Right renal pelvis (tissue), 4 donors: ENCODE measurements at places on chromosomes 11 and 22. TPM values are rescaled to one million over a fixed set of nuclear protein-coding genes. Genes with fewer than 3 reads are reported as not detected.

DNA sequence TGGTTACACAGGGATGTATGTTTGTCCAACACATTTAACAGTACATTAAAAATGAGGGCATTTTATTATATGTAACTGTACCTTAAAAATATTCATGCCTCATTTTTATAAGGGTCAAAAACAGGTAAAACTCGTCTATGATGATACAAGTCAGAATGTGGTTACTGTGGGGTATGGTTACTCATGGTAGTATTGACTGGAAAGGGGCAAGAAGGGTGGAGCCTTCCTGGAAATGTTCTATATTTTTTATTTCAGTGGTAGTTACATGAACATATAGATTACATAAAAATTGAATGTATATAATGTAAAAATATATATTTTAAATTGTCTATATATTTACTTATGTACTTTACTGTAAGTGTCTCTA lies 99.8 kb downstream of the STIM1 start:
- DNase-seq = no peak

DNA sequence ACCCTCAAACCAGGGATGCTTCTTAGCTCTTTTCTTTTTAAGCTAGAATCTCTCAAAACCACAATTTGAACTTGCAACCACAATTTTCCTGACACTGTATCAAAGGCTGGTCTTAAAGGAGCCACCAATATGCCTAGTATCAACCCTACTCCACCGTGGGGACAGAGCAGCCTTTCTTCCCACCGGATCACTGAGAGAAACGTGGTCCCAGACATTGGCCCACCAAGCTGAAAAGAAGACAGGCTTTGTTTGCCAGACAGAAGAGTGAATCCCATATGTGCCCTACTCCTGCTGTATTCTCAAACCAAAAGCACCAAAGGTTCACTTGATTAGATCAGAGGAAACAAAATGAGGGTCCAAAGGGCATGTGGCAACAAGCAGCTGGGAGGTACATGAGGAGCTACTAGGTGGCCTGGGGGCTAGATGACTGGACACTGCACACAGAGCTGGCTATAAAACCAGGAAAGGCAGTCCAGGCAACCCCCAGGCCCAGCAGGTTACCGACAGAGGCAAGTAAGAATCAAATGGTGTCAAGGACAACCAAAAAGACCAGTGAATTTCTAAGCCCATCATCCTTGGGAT lies 3.6 kb upstream of the VWCE start:
- DNase-seq = no peak

GRCh38 chr11:69954756-69955155 lies 123.4 kb upstream of the ANO1 start:
- DNase-seq = no peak

DNA sequence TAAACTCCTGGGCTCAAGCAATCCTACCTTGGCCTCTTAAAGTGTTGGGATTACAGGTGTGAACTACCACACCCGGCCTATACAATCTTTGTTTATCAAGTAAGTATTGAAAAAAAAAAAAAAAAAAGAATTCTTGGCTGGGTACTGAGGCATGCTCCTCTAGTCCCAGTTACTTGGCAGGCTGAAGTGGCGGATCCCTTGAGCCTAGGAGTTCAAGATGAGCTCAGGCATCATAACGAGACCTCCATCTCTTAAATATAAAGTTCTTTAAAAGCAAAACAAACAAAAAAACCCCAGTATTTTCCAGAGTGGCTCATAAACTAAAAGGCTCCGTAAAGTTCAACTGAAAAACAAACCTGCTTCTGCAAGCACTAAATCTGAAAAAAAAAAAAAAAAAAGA lies 50.3 kb upstream of the GAB2 start:
- no peak for DNase-seq

GRCh38 chr22:37209140-37209845 lies 3.0 kb downstream of the SSTR3 start:
- no peak for DNase-seq

DNA sequence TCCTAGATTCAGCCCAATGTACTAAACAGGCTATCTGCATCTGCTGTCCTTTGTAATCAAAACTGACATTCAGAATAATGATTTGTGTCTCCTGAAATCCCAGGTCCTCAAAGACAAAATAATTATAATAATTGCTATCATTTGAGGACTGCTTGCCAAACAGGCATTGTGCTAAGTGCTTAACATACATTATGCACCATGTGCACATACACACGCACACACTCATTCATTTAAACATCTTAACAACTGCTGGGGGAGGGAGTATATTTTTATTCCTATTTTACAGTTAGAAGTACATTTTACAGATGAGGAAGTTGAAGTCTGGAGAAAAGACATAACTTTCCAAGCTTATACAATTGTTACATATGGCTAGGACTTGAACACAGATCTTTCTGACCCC lies 308.0 kb upstream of the ZC3H12C start:
- DNase-seq = no peak

GRCh38 chr22:17159504-17159951 lies 451 bp upstream of the HDHD5 start:
- DNase-seq = peak; percentile 20

DNA sequence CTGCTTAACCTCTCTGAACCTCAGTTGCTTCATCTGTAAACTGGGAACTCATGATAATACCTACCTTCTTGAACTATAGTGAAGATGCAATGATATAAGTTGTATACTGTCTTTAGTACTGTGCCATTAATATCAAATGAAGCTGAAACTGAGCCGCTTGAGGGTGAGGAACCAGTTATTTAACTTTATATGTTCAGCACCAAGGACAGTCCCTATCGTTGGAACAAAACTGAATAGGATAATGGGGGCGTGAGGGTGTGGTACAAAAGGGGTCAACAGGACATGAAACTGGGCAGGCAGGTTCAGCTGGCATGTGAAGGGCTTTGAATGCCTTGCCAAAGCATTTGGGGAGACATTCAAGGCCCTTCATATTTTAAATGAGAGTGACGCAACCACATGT lies 112.6 kb downstream of the C11orf91 start:
- DNase-seq = no peak

GRCh38 chr22:32607086-32607485 lies 132.5 kb downstream of the FBXO7 start:
- DNase-seq = no peak

DNA sequence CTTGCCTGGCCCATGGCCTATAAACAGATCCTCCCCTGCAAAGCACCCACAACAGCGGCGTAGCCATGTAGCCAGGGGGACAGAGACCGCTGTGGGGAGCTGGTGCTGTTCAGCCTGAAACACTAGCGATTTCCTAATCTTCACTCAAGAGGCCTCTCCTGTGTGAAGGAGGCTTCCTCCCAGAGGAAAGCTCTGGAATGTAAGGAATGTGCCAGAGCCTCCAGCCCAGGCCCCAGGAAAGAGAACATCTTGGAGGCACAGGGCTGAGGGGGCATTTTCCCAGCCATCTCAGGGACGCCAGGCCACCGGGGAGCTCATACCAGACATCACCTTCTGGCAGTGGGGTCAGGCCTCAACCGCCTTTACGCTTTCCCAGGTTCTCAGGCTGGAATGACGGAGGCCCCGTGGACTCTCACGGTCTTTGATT lies 24.0 kb downstream of the MIAT start:
- no peak for DNase-seq

DNA sequence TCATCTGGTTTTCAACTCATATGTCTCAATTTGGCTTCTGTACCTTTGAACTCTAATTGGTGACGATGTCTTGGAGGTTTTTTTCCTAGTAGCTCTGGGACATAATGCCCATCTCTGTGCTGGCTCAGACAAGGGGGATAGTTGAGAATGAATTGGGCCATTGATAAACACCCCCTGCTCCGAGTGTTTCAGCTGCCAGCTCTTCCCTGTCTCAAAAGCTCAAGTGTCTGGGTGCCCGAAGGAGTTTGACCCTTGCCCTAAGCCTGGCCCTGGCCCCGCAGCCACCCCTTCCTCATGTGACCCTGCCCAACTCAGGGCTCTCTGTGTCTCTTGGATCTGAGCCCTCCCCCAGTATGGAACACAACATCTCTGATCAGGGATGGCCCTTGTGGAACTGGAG lies 3.0 kb downstream of the INSC start:
- no peak for DNase-seq

Gene KLHL35
- polyA plus RNA-seq = 0.74 TPM

Gene ASPHD2
- 4.5 TPM for polyA plus RNA-seq

Gene PIWIL4
- 3.2 TPM for polyA plus RNA-seq

Gene GLB1L2
- 21.6 TPM for polyA plus RNA-seq

Gene GNAZ
- polyA plus RNA-seq = 6.4 TPM

Gene DGCR6
- polyA plus RNA-seq = 5.8 TPM
